T-helper 17 cell (primary cell): ENCODE measurements at places on chromosomes 12 and 14. TPM values are rescaled to one million over a fixed set of nuclear protein-coding genes. Genes with fewer than 3 reads are reported as not detected.

Gene SGPP1
- total RNA-seq, result 13.6 TPM

Gene ASCL1
- total RNA-seq, result not detected

Gene ANO4
- total RNA-seq, result not detected

Gene RGS6
- total RNA-seq, result 11.1 TPM

Gene AMHR2
- not detected for total RNA-seq

Gene GYS2
- total RNA-seq, result not detected

Gene DDN
- total RNA-seq, result 0.62 TPM

GRCh38 chr12:6745741-6746525 is 7.0 kb downstream of the MLF2 start:
- peaks cover 12% of the 10 kb centered on the region for H3K36me3 ChIP-seq
- no peaks in the 10 kb centered on the region for H3K27me3 ChIP-seq
- peaks cover 13% of the 10 kb centered on the region for H3K4me1 ChIP-seq
- no peak for DNase-seq
- peak overlapping the region; percentile 94 for H3K27ac ChIP-seq

DNA sequence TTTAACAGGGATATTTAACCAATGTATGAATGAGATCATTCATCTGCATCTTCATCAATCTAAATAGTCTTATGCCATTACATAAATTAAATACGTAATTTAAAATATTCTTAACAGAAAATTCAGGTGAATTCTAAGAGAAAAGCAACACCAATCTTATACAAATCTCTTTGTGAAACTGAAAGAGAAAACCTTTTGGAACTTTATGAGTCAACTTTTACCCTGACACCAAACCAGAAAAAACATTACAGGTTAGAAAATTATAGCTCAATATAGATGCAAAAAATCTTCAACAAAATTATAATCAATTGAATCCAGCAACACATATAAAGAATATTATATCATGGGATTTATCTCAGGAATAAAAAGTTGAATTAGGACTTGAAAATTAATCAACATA is 3.4 kb downstream of the GLIPR1L1 start:
- peaks cover 8% of the 10 kb centered on the region for H3K4me1 ChIP-seq
- no peak for DNase-seq
- no peaks in the 10 kb centered on the region for H3K36me3 ChIP-seq

DNA sequence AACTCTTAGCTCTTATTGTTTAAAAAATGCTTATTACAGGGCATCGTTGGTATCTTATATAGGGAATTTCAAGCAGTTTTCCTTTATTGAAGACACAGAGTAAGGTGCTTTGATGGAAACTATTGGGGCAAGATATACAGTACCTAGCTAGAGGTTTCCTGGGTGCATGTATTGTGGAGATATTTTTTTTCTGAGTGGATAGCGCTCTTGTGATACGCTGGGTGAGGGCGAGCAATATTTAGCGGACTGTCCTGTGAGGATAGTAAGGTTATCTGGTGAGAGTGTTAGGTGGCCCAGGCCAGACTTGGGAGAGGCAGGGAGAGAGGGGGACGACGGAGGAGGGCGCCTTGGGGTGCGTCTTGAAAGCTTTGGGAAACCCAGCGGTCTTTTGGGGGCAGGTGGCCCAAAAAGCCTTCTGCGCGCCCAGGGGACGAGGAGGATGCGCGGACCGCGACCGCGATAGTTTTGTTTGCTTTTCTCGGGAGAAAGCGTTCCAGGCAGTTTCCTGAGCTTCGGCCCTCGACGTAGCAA is 596 bp upstream of the BICD1 start:
- H3K27ac ChIP-seq, result peak overlapping the region; percentile 93
- H3K27me3 ChIP-seq, result no peaks in the 10 kb centered on the region
- H3K36me3 ChIP-seq, result peaks cover 2% of the 10 kb centered on the region
- peak overlapping the region; percentile 98 for H3K4me3 ChIP-seq
- peaks cover 29% of the 10 kb centered on the region for H3K4me1 ChIP-seq

- H3K36me3 ChIP-seq, result no peaks in the 10 kb centered on the region
- H3K27ac ChIP-seq, result no peak overlapping the region
- H3K4me3 ChIP-seq, result peak overlapping the region; percentile 25
Observed at GRCh38 chr12:79673354-79673753, 17.4 kb downstream of the PAWR start.

DNA sequence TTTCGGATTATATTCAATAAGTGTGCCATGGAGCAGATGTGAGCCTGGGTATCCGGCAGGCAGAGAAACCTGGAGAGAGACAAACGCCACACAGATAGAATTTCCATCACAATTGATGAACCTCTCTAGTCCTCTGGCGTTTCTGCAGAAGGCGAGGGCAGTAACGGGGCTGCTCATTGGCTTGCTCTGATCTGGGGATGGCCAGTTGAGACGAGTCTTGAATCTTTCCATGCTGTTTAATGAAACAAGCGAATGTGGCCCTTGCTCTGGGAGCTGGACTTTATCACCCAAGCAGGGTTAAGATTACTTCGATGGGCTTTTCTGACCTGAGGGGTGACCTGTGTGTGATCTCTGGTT is 42.4 kb upstream of the CLMN start:
- H3K36me3 ChIP-seq, result peaks cover 2% of the 10 kb centered on the region
- no peak overlapping the region for H3K27ac ChIP-seq
- H3K4me3 ChIP-seq, result no peak overlapping the region
- H3K27me3 ChIP-seq, result peaks cover 80% of the 10 kb centered on the region
- peaks cover 4% of the 10 kb centered on the region for H3K4me1 ChIP-seq

DNA sequence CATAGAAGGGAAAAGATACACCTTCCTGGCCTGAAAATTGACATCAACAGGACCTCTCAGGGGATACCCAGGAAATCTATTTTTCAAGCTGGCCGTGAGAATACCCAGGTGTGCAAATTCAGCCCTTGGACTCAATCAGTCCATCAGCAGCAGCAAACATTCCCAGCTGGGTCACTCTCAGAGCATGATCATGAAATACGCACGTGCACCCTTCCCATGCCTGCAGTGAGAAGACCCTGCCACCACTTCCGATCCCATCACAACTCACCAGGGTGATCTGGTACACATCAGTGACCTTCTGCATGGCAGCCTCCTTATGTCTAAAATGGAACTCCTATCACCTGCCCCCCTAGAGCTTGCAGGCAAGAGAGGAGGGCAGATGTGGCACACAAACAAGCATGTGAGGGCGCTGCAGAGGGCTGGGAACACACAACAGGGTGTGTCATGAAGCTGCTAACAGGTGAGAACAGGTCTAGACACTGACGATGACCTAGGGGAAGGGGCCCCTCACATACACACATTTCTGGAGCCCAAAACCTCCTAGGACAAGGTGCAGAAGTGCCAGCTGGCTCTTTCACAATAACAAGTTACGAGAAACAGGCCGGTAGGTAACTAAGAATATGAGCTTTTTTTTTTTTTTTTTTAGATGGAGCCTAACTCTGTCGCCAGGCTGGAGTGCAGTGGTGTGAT is 37.8 kb upstream of the TC2N start:
- DNase-seq, result no peak
- H3K27ac ChIP-seq, result no peak overlapping the region
- peaks cover 3% of the 10 kb centered on the region for H3K36me3 ChIP-seq
- no peak overlapping the region for H3K4me3 ChIP-seq
- H3K4me1 ChIP-seq, result peaks cover 6% of the 10 kb centered on the region

GRCh38 chr12:121466794-121467637 is 67.1 kb downstream of the RNF34 start:
- H3K27ac ChIP-seq, result no peak overlapping the region
- peaks cover 19% of the 10 kb centered on the region for H3K4me1 ChIP-seq
- H3K27me3 ChIP-seq, result no peaks in the 10 kb centered on the region
- no peaks in the 10 kb centered on the region for H3K36me3 ChIP-seq
- peak; percentile 79 for DNase-seq

GRCh38 chr12:131279281-131279921 is 325.7 kb downstream of the ADGRD1 start:
- H3K4me3 ChIP-seq, result no peak overlapping the region
- H3K27ac ChIP-seq, result no peak overlapping the region
- H3K27me3 ChIP-seq, result no peaks in the 10 kb centered on the region
- H3K4me1 ChIP-seq, result no peaks in the 10 kb centered on the region
